ENCODE measurements at places on chromosomes 1 and 21.

- no peak for DNase-seq
These were observed 57.8 kb upstream of the HSD17B7 start for GRCh38 chr1:162732566-162733335.

DNA sequence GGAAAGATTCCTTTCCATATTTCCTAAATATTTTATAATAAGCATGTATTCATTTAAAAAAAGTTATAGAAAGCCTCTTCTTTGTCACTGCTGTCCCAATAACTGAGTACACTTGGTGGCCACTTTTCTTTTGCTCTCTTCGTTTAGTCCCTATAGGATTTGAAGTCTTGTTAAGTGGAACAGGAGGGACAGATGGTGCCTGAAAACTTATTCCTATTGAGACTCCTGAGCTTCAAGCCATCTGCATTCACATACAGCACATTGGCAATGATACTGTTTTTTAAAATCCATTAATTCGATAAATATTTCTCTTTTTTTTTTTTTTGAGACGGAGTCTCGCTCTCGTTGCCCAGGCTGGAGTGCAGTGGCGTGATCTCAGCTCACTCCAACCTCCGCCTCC lies 2.0 kb upstream of the ZBTB40 start:
- no peak for DNase-seq

GRCh38 chr21:38596264-38597042 lies 98.2 kb upstream of the ERG start:
- no peak for DNase-seq

DNA sequence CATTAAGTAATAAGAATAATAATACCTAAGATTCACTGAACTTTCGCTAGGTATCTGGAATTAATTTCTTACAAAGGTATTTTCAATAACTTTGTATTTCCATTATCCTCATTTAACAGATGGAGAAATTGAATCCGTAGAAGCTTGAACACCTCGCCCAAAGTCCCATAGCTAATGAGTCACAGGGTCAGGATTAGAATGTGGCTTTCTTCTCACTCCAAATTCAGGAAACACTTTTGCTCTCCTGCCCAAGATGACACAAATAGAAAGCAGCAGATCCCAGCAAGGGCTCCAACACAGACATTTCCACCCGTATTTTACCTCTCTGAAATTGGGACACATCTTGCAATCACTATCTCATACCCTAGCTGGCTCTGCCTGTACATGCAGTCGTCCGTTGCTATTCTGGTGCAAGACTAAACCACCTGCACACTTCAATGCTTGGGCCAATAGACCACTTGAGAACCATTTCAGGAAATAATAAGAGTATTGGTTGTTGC lies 125.9 kb upstream of the GREM2 start:
- no peak for DNase-seq

DNA sequence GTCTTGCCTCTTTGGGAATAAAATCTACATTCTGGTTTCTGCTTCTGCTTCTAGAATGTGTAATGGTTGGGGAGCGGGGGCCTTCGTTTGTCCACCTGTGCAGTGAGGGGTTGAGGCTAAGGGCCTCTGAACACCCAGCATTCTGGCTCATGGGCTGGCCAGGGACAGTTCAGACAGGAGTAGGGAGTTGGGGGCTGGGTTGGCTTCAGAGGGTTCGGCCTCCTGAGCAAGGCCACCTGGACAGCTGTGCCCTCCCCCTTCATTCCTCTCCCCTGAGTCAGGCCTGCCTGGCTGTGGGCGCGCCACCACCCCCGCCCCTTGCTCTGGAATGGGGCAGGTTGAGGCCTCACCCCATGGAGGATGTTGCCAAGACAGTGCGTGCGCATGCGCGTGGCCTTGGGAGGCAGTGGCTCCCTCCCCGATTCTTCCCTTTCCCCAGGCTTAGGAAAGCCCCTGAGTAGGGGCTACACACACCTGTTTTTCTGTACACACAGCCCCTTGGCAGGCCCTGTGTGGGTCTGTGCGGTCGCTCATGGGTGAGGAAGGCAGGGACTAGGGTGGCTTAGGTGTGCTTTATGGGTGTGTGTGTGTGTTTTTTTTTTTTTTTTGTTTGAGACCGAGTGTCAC lies 57.0 kb downstream of the YARS1 start:
- DNase-seq = no peak

DNA sequence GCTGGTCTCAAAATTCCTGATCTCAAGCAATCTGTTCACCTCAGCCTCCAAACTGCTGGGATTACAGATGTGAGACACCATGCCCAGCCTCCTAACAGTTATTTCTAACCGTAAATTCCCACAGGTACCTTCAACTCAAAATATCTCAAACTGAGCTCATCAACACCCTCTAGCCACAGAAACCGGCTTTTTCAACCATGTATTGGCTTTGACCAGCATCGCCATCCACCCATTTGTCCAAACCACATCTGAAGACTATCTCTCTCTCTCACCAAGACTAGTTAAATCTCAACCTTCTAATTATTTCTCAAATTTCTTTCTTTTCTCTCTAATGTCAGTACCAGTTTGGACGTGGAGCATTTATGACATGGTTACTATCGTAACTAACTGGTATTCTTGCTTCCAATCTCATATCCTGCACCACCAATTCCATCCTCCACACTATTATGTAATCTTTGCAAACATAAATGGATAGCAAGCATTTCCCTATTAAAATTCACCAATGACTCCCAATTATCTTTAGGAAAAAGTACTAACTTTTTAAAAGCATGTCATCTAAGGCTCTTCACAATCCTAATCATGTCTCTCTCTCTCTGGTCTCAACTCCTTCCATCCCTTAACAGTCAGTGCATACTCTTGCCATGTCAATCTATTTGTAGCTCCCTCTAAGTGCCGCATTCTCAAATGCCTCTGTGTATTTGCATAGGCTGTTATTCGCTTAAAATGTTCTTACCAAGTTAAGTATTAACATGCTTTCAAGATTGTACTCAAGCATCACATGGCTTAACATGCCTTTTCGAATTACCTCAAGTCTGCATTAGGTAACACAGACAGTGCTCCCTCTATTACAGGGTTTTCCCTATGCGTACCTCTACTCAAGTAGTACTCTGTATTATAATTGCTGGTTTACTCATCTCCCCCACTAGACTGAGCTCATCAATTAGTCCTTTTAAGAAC lies 18.1 kb downstream of the RSBN1 start:
- no peak for DNase-seq
